ENCODE measurements at places on chromosomes 3 and 15.

DNA sequence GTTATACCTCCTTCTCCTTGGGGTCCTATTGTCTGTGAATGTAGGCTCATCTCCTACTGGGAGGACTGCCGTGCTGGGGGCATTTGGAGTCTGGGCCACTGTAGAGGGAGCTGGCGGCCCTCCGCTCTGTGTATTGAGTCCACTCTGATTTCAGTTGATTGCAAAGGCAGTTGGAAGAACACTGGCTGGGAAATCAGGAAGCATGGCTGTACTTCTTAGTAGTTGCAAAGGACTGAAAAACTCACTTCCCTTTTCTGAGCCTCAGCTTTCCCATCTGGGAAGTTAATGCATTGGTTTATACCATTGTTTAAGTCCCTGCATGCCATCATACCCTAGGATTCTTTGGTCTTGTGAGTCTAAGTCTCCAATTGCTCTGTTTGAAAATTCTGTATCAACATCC is 46.7 kb downstream of the TMED3 start:
- DNase-seq: no peak

DNA sequence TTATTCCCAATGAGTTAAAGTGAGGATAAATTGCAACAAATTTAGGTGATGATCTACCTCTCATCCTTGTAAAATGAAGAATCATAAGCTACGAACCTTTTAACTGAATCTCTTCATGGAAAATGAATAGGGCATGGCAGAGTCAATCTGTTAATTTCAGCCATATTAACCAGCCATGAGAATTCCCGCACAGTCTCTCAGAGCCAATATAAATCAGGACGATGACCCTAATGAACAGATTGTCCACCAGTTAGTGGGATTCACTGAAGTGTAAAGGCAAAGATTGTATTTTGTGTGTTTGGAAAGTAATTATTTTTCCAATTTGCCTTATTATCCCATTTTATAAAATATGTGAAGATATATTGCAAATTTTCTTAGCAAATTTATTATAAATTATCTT is 183.8 kb downstream of the CADM2 start:
- no peak for DNase-seq

GRCh38 chr3:39631136-39631535 is 163.7 kb downstream of the MOBP start:
- no peak for DNase-seq

GRCh38 chr3:109899925-109900324 is 562.6 kb upstream of the DPPA4 start:
- no peak for DNase-seq

DNA sequence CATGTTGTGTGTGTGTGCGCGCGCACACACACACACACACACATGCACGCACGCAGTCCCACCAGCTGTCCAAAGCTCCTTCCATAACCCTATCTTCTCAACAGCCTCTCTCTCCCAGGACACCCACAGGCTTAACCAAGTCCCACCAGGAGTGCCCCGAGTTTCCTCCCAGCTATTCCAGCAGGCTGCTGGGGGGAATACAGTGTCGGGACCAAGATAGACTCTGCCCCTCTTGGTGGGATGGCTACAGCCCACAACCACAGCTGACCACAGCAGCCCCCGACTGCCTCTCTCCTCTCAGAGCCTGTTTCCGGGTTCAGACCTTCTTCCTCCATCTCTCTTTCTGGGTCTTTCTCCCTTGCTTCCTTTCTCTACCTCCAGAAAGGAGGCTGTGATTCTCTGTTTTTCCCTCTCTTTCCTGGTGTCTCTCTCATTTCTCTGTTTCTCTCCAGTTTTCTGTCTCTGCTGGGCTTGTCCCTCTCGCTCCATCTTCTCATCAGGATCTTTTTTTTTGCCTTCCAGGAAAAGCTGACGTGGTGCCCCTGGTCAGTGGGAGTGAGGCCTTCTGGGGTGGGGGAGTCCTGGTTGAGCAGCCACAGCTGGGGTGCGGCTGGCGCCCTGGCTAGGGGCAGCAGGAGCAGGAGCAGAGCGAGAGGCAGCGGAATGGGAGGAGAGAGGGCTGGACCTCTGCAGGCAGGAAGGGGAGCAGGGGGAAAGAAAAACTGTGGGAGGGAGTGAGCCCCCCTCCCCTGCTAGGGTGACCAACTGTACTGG is 3.3 kb upstream of the ISLR start:
- no peak for DNase-seq

GRCh38 chr15:45906230-45906629 is 271.4 kb downstream of the SQOR start:
- DNase-seq: no peak

DNA sequence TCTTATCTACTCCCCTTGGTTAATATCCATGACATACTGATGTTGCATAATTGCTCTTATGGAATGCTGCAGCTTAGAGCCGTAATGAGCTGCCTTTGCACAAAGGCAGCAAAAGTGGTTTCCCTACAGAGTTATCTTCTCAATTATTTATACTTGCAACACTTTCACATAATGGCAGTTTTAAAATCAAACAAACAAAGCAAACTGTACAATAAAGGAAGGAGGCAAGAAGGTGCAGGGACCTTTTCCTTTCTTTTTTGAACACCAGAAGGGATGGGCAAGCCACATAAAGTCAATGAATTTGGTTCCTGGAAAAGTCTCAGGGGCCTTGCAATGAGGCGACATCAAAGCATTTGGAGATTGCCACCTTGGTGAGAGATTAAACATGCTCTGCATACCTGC is 188.0 kb downstream of the MEIS2 start:
- DNase-seq: no peak

DNA sequence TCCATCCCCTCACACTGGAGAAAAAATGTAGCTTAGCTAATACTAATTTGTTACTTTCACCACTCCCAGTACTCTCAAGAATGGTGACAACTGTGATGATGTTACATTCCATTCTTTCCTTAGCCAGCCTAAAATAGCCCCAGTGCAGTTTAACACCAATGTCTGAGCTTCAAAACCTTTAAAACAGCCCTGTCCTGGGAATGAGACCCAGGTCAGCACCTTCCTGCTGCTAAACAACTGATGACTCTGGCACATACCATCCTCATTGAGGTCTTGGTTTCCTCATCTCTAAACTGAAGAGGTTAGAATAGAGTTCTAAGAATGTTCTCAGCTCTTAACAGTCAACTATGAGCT is 3.8 kb downstream of the SCAMP2 start:
- DNase-seq: no peak

DNA sequence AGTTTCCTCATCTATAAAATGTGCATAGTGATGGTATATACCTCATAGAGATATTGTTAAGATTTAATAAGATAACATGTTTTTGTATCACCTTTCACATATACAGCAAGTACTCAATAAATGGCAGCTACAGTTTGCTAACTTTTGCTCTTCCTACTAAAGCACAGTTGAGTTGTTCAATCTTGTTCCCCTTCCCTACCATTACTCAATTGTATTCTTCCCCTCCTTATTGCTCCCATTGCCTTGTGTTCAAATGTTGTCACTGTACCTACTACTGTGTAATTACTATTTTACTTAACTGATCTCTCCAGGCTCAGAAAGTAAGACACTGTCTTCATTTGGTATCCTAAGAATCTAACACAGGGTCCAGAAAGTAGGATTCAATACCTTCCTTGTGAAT is 5.5 kb downstream of the CD47 start:
- DNase-seq: no peak

DNA sequence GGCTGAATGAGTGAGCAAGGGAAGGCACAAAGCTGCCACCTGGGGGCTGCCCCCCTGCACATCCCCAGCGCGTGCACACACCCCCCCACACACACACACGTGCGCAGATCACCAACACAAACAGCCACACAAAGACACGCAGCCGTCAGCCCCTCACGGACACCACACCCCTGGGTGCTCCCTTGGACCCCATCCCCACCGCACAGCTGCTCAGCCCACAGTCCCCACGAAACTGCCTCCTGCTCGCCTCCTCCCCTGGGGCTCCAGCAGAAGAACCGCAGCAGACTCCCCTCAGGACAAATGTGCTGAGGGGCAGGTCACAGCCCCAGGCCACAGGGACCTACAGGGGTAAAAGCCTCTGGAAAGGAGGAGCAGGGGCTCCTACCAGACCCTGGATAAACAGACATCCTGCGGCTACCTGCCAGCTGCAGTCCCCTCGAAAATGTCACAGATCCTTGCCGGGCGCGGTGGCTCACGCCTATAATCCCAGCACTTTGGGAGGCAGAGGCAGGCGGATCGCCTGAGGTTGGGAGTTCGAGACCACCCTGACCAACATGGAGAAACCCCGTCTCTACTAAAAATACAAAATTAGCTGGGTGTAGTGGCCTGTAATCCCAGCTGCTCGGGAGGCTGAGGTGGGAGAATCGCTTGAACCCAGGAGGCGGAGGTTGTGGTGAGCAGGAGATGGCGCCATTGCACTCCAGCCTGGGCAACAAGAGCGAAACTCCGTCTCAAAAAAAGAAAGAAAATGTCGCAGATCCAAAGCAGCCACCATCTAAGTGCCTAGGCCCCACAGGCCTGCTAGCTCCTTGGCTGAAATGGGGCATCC is 6.5 kb downstream of the TWF2 start:
- DNase-seq: no peak

DNA sequence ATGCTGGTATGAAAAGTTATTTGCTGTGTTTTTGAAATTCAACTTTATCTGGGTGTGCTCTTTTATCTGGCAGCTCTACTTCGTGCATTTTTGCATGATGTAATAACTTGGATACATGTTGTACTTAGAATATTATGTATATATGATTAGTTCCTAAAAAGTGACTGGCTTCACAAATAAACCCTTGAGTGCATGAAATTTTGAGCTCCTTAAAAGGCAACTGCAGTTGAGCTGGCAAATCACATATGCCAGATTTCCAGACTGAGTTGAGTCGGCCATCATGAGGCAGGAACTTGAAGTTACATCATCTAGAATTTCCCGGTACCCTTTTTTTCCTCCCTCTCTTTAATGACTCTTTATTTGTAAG is 162.5 kb downstream of the FNDC3B start:
- no peak for DNase-seq

GRCh38 chr3:50266836-50267235 is 2.1 kb upstream of the SEMA3B start:
- DNase-seq: no peak

DNA sequence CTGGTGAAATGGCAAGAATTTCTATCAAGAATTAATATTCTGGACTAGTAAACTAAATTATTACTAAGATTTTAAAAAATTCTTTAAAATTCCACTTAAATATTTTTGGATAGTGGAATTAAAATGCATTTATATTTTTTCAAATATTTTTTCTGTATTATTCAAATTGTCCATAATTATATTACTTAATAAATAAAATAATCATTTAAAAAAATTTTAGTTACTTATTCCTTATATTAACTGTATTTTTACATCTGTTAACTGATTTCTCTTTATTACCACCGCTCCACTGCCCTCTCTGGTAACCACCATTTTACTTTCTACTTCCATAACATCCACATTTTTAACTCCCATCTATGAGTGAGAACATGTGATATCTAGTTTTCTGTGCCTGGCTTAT is 828.4 kb downstream of the VGLL3 start:
- DNase-seq: no peak

GRCh38 chr3:72973031-72973723 is 23.4 kb upstream of the PPP4R2 start:
- DNase-seq: no peak

- no peak for DNase-seq
Observed at GRCh38 chr15:71792521-71792920, 17.8 kb upstream of the NR2E3 start.

DNA sequence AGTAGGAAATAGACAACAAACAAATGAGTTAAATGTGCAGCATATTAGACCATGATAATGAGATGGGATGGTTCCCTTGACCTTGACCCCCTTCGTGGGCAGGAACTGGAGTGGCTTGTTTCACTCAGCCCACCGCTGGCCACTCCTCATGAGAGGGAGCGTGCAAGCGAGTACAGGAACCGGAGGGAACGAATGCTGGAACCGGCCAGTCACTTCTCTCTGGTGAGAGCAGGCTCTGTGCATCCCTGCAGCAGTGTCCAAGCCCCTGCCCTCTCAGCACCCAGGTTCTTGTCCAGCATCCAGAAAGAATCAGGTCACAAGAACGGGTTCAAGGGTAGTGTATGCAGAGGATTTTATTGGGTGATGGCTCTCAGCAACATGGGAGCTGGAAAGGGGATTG is 17.2 kb upstream of the IREB2 start:
- DNase-seq: no peak

- no peak for DNase-seq
Observed at GRCh38 chr3:159169828-159170227, 368.0 kb downstream of the MFSD1 start.

GRCh38 chr15:70613271-70613670 is 150.1 kb downstream of the UACA start:
- DNase-seq: no peak

DNA sequence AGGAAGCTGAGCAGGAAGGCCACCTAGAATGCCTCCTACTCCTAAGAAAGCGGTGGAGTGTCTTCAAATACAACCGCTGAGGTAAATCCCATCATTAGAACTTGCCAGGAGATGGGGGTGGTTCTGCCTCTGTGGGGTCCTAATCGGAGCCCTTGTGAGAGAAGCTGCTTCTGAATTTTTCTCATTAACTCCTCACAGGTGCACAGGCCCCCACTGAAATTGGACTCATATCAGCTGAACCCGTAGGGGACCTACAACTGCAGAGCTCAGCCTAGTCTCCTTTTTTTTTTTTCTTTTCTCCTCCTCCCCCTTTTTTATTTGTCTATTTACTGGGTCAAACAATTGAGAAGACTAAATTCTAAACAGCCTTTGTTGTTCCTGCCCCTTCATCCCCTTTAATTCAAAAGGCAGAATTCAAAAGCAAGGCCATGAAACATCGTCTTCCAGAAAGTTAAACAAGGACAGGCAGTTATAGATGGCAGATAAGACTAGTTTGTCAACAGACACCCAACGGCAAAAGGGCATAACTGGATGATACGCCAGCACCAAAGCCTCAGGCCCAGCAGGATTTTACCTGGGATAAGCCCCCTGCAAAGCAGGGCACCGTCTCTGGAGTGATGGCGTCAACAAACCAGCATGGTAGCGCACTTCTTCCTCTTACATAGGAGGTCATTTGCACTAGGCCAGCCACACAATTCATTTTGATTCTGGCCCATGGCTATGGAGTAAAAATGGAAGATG is 213.7 kb upstream of the HES1 start:
- no peak for DNase-seq

GRCh38 chr3:106398891-106399600 is 530.2 kb upstream of the CBLB start:
- no peak for DNase-seq

- no peak for DNase-seq
Observed at GRCh38 chr3:10357095-10357494, 36.2 kb upstream of the SEC13 start.

DNA sequence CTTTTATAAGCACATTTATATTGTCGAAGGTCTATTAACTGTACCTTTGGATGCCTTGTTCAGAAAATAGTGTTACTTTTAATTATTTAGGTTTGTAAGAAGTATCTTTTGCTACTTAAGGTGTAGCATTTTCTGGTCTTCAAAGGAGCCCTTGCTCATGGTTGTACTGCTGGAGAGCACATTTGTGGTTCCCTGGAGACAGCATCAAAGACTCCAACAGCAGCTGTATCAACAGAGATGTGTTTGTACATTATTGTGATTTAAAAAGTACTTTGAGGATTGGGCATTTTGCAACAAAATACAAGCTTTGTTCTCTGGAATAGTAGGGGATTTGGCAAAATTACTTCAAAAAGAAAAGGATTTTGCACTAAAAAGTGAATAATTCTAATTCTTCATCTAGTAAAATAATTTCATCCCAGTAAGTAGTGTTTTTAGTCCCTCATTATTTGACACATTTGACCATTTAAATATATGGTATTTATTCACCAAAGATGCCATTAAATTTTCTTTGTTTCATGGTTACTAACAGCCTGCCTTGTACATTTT is 16.5 kb downstream of the TBC1D23 start:
- DNase-seq: no peak

GRCh38 chr3:52036829-52037228 is 19.5 kb downstream of the DUSP7 start:
- DNase-seq: no peak

- DNase-seq: peak; percentile 81
Observed at GRCh38 chr3:126961191-126961790, 21.6 kb upstream of the PLXNA1 start.
